ENCODE measurements at places on chromosomes 7 and 10. TPM values are rescaled to one million over a fixed set of nuclear protein-coding genes. Genes with fewer than 3 reads are reported as not detected.

Gene UPK3B
- total RNA-seq: 3.3 TPM

Gene GPNMB
- total RNA-seq: not detected

Gene NKX2-3
- total RNA-seq: not detected

- DNase-seq: no peak
Observed at GRCh38 chr7:1993776-1994740, 238.7 kb downstream of the MAD1L1 start.

- DNase-seq: no peak
Observed at GRCh38 chr7:79789584-79790345, 336.3 kb upstream of the MAGI2 start.

- DNase-seq: no peak
Observed at GRCh38 chr10:110759523-110759922, 112.2 kb upstream of the PDCD4 start.

All from natural killer cell (primary cell).